ENCODE measurements at places on chromosomes 6 and 20.

- peak; percentile 81 for DNase-seq
These were observed 546.6 kb downstream of the CD83 start for GRCh38 chr6:14664112-14664601.

- DNase-seq, result no peak
These were observed 9.1 kb upstream of the SLC17A2 start for GRCh38 chr6:25939593-25939992.

DNA sequence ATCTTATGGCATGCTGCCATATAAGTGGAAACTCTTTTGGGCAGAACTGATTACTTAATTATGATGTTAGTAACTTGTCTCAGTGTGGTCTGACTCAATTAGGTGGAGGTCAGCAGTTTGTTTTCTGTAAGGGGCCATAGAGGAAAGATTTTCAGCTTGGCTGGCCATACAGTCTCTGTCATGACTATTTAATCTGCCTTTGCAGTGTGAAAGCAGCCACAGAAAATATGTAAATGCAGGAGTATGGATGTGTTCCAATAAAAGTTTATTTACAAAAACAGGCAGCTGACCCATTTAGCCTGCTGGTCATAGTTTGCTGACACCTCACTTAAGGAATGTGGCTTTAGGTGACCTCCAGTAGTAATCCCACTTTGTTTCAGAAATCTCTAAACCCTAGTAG lies 700.7 kb downstream of the EPM2A start:
- DNase-seq, result no peak

DNA sequence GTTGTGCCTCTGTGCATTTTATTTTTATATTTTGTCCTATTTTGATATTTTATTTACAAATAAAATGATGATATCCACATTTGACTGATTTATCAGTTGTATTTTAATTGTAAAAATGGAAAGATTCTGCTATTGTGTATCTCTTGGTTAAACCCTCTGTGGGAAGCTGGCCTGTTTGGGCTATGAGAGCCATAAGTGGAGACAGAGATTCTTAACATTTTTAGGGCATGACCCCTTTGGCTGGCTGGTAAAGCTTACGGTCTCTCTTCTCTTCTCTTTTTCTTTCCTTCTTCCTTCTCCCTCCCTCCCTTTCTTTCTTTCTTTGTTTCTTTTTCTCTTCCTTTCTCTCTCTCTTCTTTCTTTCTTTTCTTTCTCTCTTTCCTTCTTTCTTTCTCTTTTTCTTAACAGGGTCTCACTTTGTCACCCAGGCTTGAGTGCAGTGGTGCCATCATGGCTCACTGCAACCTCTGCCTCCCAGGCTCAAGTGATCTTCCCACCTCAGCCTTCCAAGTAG lies 172.3 kb upstream of the CDYL start:
- DNase-seq, result no peak

- DNase-seq, result no peak
These were observed 72.5 kb downstream of the MAN1A1 start for GRCh38 chr6:119277052-119277451.

DNA sequence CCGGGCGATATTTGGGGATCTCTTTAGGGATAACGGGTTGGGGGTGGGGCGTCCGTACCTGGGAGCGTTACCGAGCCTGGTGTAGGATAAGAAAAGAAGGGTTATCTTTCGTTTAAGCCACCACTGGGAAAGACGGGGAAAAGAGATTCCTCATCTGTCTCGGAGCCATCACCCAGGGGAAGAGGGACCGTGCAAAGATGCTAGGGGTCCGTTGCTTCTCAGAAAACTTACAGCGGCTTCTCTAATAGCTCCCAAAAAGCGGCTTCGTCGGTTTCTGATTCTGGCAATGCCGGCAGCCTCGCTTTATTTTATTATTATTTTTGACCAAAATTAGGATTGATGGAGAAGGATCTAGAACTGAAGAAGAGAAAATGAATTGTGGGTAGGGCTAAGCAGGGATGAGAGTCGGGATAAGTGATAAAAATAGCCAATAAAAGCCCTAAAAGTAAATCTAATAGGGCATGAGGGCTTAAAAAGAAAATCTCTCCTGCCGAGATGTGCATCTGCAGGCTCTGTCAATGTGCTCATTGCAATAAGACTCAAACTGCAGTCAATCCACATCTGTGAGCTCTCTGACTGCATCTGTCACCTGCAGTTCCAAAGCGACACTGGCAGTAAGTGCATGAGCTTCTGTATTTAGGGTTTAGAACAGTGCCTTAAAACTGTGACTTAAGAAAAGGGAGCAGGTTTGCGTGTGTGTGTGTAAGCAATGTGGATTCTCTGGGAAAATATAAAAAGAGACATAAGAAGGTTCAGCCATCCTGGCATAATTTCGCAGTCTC lies 801 bp downstream of the TBPL1 start:
- no peak for DNase-seq

- no peak for DNase-seq
These were observed 87.5 kb downstream of the SYNJ2 start for GRCh38 chr6:158068893-158069799.

- no peak for DNase-seq
These were observed 4.4 kb downstream of the ENPP4 start for GRCh38 chr6:46134216-46134615.

DNA sequence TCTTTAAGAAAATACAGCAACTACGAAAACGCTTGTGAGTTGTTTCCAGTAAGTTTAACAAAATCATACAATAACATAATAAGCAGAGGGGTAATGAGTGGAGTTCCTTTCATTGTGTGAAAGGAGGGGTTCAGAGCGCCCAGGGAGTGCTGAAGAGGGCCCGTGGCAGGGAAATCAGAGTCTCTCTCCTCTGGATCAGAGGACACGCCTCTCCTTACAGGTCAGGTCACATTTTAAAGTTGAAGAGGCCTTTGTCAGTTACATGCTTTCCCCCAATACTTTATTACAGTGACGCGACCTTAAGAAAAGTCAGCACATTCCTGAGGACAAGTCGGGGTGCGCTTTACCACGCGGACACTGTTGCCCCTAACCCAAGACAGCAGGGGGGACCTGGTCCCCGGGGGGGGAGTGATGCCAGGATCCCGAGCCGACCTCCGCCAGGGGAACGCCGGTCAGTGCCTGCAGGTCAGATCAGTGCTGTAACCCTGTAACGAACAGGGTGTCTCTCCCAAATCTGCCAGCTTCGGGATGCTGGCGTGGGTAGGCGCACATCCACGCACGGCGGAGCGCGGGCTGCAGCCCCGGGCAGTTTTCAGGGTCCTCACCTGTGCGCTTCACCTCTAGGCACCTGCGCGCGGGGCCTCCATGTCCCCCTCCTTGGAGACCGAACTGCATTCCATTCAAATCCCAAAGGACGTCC lies 848 bp downstream of the DACT2 start:
- DNase-seq, result no peak

DNA sequence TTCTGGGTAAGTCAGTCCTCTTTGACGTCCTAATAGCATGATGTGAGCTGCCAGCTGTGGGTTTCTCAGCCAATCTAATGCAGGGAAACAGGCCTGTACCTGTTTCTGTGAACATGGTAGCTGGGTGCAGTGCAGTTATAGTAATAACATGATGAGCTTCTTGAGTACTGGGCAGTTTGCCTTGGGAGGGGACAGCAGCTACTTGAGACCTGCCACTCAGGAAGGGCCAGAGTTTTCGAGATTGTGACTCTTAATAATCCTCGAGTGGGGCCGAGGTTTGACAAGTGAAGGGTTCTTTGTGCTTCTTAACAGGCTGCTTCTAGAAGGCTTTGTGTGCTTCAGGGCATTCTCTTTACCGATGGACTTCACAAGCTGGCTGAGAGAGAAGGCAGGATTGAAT lies 180.1 kb downstream of the JARID2 start:
- no peak for DNase-seq

DNA sequence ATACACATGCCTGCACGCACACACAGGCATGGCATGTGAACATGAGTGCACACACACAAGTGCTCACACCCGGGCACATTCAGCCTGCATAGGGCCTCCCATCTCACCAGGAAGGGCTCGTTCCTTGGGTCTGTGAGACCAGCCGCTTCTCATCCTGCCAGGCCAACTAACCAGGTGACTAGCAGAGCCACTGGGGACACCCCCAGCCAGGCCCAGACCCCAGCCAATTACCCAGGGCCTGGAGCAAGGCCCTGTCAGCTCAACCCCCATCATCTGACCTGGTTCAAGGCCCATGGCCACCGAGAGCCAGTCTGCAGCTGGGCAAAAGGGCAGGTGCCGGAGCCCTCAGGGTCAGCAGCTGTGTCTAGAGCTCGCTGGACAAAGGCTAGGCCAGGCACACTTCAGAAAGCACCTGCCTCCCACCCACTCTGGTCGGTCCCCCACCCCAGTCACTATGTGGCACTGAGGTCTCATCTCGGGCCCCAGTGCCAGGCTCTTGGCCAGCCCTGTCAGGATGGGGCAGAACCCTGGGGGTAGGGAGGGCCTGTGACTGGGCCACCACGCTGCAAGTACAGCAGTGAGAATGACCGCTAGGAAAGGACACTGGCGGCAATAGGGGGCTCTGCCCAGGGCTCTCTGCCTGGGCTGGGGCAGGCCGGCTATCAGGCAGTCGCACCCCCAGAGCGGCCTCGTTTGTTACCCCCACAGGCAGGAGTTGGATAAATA lies 26.8 kb upstream of the MRGBP start:
- DNase-seq, result no peak

DNA sequence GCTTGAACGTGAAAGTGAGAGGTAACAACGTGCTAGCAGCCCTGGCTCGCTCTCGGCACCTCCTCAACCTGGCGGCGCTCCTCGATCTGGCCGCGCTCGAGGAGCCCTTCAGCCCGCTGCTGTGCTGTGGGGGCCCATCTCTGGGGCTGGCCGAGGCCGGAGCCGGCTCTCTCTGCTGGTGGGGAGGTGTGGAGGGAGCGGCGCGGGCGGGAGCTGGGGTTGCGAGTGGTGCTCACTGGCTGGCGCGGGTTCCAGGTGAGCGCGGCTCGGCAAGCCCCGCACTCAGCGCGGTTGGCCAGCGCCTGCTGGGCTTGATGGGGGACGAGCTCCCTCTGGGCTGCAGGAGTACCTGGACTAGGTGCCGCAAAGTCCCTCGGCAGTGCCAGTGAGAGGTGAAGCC lies 52.5 kb upstream of the RPS6KA2 start:
- DNase-seq, result no peak

GRCh38 chr6:64335195-64335594 lies 699.6 kb downstream of the PHF3 start:
- DNase-seq, result no peak

- no peak for DNase-seq
These were observed 551.7 kb upstream of the GJE1 start for GRCh38 chr6:141580988-141581552.

GRCh38 chr6:123515715-123516114 lies 121.0 kb downstream of the TRDN start:
- DNase-seq, result no peak

DNA sequence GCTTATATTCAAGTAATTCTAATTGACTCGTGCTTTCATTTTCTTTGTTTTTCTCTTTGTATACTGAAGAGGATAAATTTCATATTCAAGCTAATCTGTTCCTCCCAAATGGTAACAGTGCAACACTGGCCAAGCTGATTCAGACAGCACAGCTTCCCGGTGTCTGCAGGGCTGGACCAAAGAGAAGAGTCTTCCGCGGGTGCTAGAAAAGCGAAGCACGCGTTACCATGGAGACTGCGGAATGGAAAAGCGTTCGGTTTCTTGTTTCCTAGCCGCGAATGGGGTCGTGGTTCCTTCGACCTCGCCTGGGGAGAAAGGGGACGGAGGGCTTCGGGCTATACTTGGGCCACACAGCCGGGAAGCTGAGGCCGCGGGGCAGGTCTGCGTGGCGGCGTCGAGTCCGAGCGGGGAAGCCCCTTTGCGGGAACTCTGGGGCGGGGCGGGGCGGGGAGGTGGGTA lies 6.2 kb upstream of the ZNF311 start:
- DNase-seq, result peak; percentile 45

- DNase-seq, result no peak
These were observed 20.9 kb downstream of the L3MBTL1 start for GRCh38 chr20:43528258-43528875.

DNA sequence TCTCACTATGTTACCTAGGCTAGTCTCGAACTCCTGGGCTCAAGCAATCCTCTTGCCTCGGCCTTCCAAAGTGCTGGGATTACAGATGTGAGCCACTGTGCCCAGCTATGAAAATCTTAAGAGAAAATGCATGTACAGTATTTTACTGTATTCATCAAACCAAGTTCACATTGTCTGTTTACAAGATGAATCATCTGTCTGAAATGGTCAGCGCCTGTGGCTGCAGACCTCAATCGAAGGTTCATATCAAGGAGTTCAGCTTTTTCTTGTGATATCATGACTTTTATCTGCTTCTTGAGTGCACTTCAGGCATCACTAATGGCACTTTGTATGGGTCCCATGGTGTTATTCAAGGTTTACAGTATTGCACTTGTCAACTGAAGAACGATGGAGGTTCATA lies 155.1 kb downstream of the SLC16A10 start:
- DNase-seq, result no peak

DNA sequence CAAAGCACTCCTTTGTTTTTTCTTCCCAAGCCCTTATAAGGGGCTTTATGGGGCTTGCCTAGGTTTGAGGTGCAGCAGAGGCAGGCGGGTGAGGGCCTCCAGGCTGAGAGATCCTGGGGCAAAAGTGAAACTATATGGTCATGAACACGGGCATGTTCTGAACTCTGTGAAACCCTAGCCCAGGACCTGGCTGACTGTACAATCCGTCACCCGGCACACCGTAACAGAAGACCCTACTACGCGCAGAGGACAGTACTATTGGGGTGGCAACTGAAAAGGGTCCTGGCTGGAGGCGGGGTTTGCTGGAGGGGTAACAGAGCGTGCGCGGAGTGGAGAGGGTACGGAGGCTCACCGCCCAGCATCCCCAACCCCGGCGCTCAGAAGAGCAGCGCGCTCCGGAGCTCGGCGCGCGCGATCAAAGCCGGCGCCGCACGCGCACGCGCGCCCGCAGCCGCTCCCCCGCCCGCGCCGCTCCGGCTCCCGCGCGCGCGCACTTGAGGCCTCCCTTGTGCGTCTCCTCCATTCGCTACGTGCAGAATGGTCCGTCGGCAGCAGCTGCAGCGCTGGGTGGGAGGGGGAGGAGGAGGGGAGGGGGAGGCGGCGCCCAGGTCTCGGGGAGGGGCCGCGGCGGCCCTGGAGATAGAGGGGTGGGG lies 54.2 kb downstream of the MRPL14 start:
- DNase-seq, result peak; percentile 83

DNA sequence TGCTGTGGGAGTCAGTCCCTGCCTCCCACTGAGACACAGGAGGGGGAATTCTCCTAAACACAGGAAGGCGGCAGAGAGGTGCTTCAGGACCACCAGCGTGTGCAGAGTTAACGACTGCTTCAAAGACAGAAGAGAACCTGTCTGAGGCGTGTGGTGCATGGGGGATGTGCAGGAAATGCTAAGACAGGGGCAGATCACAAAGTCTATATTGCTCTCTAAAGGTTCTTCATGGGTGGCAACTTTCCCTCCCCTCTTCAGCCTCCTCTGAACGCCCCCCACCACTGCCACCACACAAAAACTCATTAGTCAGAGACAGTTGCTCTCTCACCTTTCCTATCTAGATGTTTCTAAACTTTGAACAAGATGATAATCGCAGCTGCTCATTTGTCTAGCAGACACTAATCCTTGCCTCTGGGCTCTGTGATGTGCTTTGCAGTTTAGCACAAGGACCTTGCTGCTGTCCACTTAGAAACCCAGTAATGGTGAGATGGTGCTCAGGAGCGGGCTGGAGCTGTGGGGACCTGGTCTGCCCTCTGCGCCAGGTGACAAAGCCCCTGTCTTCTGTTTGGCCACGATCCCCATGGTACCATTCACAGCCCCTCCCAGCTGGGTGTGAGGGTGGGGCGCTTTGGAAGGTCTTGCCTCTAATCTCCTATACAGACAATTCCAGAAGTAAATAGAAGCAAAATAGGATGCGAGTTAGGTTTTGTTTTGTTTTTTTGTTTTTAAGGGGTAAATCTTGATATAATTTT lies 219.6 kb downstream of the NRN1 start:
- peak; percentile 79 for DNase-seq

Data from Jurkat, Clone E6-1 (cell line).